HAP-1 (cell line): ENCODE measurements at places on chromosomes 3 and 15.

DNA sequence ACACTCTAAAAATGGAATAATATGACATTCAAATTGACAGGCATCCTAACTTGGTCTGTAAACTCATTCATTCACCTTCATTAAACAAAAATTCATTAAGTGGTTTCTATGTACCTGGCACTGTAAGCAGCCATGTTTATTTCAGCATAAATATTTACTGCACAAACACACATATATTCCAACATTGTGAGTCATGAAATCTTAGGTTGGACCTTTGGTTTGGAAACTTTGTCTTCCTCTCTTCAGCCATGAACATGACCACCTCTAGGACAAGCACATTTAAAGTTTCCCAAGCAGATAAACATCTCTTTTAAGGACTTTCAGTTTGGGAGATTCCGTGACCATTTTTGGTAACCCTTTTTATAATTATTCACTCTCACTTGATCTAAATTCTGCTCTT, 131.8 kb downstream of the TPRG1 start:
- DNase-seq, result no peak

- DNase-seq, result no peak
Measured at GRCh38 chr3:77197408-77197807, 157.5 kb downstream of the ROBO2 start.

DNA sequence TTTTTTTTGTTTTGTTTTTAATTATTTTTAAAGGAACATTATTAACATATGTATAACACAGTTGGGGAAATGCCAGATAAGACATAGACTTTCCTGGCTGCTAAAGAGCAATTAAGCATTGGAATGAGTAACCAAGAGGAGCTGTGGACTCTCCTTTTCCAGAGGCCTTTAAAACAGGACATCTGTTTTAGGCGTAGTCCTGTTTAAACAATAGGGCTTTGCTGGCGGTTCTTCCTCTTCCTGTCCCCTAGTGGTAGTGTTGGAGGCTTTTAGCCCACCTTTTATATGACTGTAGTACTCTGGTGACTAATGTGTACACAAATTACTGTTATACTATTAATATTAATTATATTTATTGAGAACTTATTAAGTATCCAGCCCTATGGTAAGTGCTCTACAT, 81.9 kb downstream of the PPARG start:
- no peak for DNase-seq

- DNase-seq, result no peak
Measured at GRCh38 chr3:71525391-71525790, 58.1 kb downstream of the FOXP1 start.

GRCh38 chr3:5499404-5499803, 311.9 kb downstream of the EDEM1 start:
- DNase-seq, result no peak

DNA sequence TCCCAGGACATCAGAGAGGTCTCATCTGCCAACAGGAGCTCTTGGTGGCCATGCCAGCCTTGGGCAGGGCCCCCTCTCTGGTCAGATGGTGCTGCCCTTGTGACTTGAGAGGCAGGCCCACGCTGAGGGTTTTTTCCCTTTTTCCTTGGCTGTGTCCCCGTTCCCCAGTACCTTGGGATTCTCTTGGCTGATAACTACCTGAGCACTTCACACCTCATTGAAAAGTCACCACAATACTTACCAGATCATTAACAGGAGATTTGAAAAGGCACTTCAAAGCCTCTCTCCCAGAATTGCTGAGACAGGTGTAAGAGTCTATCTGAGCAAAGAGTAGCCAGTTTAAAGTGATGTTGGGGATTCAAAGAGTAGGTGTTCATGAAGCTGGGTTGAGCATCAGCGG, 15.1 kb upstream of the TMEM158 start:
- no peak for DNase-seq

- DNase-seq, result no peak
Measured at GRCh38 chr15:86875067-86875466, 795.4 kb downstream of the AGBL1 start.

GRCh38 chr3:6567241-6567640, 293.7 kb upstream of the GRM7 start:
- DNase-seq, result no peak

GRCh38 chr3:125594125-125594524, 1.2 kb downstream of the OSBPL11 start:
- DNase-seq, result no peak

DNA sequence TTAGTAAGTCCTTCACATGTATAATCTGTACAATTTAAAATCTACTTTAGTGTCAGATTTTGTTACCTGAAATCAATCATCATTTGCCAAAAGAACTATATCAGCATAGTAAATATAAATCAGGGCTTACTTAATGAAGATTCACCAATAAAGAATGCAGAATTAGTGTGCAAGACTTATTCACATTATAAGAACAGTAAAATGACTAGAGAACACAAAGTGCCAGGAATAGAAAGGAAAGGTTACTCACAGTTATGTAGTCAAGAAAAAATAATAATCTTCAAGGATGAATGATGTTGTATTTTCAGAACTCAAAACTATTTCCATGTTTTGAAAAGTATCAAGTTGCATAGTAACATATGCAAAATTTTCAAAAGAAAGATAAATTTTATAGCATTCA, 891.9 kb downstream of the ROBO1 start:
- no peak for DNase-seq

- DNase-seq, result peak; percentile 70
Measured at GRCh38 chr3:104564045-104564643, 802.6 kb upstream of the ALCAM start.

DNA sequence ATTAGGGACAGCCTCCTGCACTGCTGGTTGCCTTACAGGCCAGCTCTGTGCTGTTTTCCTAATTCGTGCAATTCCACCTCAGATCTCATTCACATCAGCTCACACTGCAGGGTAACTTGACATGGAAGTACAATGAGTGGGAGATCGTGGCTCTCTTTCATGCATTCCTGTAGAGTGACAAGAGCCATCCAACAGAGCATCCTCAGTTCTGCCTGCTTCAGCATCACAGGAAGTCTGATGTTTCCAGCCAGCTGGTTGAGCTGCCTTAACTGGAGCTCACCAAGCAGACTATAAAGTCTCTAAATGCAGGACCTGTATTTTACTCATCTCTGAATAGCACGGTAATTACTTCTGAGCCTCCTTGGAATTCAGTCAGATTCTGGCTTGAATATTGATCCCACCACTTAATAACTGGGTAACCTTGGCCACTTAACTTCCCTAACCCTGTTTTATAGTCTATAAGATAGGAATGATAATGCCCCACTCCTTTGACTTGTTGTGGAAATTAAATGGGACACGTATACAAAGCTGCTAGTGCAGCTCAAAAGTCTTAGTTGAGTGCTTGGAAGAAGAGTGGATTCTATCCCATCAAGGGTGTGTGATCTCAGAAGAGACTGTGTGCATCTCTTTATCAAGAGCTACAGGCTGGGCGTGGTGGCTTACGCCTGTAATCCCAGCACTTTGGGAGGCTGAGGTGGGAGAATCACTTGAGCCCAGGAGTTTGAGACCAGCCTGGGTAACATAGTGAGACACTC, 1.4 kb upstream of the DIS3L start:
- peak; percentile 55 for DNase-seq

DNA sequence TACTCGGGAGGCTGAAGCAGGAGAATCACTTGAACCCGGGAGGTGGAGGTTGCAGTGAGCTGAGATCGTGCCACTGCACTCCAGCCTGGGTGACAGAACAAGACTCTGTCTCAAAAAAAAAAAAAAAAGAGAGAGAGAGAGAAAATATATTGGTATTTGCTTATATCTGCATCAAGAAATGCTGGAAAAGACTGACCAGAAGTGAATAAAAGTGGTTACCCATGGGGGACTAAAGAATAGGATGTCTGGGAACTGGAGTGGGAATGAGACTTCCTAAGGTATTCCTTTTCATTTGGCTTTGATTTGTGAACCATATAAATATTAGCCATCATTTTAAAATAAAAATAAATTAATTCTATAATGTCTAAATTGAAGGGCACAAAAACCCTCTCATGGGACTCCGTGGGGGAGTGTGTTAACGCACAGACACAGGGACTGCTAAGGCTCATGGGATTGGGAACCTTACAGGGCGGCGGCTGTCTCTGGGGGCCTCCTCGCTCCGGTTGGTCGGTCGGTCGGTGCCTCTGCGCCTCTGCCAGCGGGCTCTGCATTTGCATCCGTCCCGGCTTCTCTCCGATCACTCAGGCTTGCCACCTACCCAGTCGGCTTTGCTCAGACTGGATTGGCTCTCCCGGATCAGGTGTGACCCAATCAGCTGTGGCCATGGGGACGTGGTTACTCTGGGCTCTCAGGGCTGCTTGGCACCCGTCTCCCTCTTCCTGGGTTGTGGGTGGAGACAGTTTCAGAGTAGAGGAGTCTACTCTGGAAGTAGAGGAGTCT, 12.7 kb upstream of the TSPAN3 start:
- peak; percentile 12 for DNase-seq

- DNase-seq, result no peak
Measured at GRCh38 chr3:182583545-182583944, 209.8 kb upstream of the ATP11B start.

GRCh38 chr15:45728641-45729040, 93.8 kb downstream of the SQOR start:
- DNase-seq, result no peak

DNA sequence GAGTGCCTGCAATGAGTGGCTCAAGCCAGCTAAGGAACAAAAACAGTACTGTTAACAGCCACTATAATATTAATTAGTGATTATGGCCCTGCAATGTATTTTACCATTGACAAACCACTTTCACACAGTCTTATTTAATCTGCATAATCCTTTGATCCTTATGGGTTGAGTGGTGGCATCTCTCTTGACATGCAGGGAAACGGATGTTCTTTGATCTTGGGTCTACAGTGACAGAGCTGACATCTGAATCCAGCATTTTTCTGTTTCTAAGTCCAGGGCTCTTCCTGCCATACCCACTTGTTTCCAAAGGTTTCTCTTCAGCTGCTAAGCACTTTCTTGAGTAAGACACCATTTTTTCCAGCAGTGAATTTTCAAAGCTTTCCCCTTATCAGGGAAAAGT, 277.7 kb upstream of the ROPN1 start:
- DNase-seq, result no peak

- no peak for DNase-seq
Measured at GRCh38 chr3:163327086-163327485, 1751.2 kb downstream of the SI start.

- DNase-seq, result no peak
Measured at GRCh38 chr3:62672270-62672987, 202.8 kb downstream of the CADPS start.
